NCI-H1417 treated with DMSO at 0.1 percent for 48 hours (cell line): ENCODE measurements at places on chromosomes 6 and 20.
A peak's percentile ranks its signal among the peaks of the same experiment; 100 is the strongest.

- no peak for DNase-seq
Observed at GRCh38 chr20:1423625-1424106, 30.8 kb upstream of the FKBP1A start.

DNA sequence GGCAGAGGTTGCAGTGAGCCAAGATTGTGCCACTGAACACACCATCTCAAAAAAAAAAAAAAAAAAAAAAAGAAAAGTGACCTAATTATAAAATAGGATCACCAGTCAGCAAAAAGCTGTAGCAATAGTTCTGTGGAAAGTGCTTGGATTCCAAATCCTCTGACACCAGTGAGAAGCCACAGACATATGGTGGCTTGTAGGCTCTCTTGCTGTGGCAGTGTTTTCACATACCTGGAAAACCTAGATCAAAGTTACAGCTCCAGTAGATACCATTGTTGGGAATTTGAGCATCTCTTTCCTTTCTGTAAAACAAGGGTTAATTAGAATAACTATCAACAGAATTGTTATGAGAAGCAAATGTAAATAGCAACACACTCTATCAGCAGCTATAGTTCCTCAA is 4.1 kb downstream of the CCDC170 start:
- no peak for DNase-seq

DNA sequence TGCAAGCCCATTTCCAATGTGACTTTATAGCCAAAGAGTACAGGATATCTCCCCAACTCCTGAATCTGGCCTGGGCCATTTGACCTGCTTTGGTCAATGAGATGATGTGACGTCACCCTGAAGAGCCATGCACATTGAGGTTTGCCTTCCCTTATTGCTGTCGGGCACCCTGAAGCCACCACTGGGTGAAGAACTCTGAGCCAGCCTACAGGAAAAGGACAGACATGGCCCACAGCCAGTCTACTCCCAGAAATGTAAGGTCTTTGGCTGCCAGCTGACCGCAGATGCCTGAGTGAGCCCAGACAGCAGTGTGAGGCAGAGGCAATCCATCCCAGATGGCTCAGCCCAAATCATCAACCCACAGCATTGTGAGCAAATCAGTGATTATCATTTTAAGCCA is 3.7 kb upstream of the SYNDIG1 start:
- DNase-seq, result no peak

GRCh38 chr6:47241742-47242482 is 67.8 kb downstream of the TNFRSF21 start:
- no peak for DNase-seq

DNA sequence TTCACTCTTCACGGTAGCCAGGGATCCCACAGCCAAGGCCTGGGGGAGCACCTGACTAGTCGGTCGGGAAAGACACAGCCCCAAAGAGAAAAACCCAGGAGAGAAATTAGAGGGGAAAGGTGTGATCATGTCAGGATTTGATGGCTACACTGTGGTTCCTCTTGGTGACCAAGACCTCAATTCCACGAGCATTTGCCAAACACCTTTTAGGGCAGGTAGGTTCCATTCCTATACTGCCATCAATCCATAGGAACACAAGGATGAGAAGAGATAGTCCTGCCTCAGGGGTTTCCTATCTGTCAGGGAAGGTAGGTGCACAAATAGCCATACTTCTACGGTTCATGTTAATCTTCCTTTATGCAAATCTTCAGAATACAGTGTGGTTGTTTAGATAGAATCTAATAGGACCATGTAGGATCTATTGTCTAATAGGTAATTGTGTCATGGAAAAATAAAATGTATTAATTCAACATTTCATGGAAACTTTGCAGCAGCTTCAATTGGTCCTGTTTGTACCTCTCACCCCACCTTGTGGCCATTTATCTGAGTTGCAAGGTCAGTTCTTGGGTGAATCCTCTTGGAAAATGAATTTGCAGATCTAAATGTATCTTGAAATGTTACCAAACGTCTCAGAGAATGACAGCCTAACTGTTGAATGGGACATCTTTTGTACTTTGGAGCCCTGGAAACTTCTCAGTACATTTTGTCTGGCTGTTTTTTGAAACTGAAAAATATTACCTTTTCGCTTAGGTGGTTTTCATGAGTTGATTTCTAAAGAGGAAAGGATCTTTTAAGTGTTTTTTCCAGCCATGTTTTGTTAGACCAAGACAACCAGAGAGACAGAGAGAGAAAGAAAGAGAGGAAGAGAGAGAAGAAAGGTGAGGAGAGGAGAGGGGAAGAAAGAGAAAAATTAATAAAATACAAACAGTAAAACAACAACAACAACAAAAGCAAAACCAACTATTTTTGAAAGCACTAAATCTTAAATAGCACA is 33.7 kb upstream of the IYD start:
- no peak for DNase-seq

- DNase-seq, result no peak
Observed at GRCh38 chr20:63106108-63106764, 99.5 kb upstream of the BHLHE23 start.

DNA sequence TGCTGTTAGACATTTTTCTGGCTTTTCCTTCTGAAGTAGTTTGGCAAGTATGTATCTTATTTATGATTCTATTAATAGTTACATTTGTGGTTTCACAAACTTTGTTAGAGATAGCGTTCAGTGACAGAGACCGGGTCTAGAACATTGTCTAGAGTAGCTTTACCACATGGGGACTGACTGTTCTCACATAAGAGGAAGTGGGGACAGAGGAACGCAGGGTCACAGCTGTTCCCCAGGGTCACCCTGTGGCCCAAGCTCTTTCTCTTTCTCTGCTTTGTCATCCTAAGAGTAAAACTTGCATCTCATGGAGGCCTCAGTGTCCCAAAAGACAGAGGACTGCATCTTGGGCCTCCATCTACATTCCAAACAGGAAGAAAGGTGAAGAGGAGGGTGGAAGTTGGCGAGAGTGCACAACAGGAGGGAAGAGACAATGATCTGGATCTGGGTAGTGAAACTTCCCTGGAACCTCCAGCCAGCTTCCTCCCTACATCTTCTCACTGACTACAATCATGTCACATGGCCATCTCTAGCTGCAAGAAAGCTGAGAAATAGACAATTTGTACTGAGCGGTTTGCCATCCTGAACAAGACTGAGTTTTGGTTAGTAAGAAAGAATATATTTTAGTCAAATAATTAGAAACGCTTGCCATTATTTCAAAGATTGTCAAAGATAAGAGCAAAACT is 645.8 kb upstream of the ARID1B start:
- DNase-seq, result no peak

GRCh38 chr20:32083469-32083868 is 26.0 kb upstream of the TM9SF4 start:
- DNase-seq, result no peak

- DNase-seq, result no peak
Observed at GRCh38 chr6:47977314-47977713, 133.7 kb downstream of the PTCHD4 start.

GRCh38 chr6:167726043-167726621 is 100.6 kb upstream of the AFDN start:
- no peak for DNase-seq

DNA sequence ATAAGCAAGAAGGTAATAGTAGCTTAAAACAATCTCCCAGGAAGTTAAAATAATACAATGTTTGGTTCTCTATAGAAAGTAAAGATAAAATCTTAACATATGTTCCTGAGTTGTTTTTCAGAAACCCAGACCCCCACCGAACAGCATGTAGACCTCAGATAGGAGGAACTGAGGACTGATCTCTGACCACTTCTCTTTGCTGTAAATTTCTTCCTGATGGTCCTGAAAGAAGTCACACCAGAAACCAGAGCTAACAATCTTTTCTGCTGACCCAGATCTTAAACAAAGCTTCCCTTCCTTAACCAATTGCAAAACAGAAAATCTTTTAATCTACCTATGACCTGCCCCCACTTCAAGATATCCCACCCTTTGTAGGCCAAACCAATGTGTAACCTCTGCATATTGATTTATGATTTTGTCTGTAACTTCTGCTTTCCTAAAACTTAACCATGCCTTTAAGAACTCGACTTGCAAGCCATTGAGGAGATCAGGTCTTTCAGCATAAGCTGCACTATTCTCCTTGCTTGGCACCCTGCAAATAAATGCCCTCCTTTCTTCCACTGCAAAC is 21.9 kb upstream of the BEND6 start:
- DNase-seq, result no peak

- no peak for DNase-seq
Observed at GRCh38 chr6:54617730-54618129, 228.8 kb upstream of the FAM83B start.

GRCh38 chr6:68657374-68658139 is 22.5 kb downstream of the ADGRB3 start:
- DNase-seq, result no peak

DNA sequence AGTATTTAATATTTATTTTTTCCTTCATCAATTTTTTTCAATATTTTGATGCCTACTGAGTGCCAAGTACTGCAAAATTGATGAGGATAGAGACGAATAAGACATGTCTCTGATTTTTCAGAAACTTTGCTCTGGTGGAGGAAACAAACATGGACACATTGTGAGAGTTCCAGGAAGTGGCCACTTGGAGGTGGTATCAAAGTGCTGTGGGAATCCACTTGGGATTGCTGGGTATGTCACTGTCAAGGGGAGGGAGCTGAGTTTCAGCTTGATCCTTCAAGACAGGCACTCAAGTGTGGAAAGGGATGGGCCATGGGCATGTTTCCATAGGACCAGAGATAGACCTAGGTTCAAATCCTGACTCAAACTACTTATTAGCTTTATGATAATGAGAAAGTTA is 24.5 kb upstream of the ABCC10 start:
- DNase-seq, result no peak

GRCh38 chr6:164296411-164296810 is 881.9 kb downstream of the QKI start:
- DNase-seq, result no peak

GRCh38 chr20:4014031-4014474 is 1.3 kb downstream of the RNF24 start:
- peak; percentile 56 for DNase-seq

DNA sequence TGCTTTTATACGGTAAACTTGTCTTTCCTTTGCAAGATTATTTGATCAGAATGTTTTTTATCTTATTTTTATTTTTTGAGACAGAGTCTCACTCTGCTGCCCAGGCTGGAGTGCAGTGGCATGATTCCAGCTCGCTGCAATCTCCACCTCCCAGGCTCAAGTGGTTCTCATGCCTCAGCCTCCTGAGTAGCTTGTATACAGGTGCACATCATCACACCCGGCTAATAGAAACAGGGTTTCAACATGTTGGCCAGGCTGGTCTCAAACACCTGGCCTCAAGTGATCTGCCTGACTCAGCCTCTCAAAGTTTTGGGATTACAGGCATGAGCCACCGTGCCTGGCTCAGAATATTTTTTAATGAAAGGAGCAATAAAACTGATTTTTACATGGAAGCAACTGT is 8.9 kb upstream of the LPIN3 start:
- no peak for DNase-seq

DNA sequence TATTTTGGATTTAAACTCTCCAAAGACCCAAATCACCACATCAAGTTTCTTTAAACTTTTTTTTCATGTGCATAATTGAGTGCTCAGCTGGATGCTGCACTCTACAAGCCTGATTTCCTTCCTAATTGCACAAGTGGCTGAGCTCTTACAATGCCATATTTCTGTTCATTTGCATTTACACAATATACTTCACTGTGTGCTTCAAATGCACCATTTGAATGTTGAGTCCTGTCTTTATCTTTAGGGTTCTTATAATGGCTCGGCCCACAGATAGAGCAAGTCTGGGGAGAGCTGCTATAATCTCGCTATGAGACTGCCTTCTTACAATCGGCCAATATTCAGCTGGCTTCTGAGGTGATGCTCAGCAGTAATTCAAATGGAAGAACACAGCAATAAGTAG is 200.6 kb upstream of the MAP3K7 start:
- no peak for DNase-seq

GRCh38 chr6:168226061-168226752 is 93.4 kb downstream of the DACT2 start:
- no peak for DNase-seq

GRCh38 chr20:44310664-44311639 is at the start of gene FITM2:
TSS of gene FITM2 (minus strand) at chr20:44311202. CDS start at chr20:44311148, 54 bp downstream.
- peak; percentile 80 for DNase-seq

DNA sequence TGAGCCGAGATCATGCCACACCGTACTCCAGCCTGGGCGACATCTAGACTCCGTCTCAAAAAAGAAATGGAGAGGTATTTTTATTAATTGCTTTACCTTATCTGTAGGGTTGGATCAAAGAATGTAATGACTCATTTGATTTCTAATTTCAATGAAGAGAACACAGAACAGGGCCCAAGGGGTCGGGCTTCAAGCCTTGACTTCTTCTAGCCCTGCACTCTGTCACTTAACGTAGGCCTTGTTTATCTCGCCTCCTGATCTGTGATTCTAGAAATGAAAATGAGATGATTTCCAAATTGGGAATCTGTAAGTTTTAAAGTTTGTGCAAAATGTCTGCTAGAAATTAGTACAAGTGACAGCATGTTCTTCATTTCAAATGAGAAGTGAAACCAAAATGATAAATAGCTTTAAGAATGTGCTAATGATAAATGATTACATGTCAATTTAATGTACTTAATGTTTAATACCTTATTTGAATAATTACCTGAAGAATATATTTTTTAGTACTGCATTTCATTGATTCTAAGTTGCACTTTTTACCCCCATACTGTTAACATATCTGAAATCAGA is 180.5 kb downstream of the SLC16A10 start:
- no peak for DNase-seq

GRCh38 chr20:22908437-22908836 is 126.7 kb upstream of the SSTR4 start:
- no peak for DNase-seq

DNA sequence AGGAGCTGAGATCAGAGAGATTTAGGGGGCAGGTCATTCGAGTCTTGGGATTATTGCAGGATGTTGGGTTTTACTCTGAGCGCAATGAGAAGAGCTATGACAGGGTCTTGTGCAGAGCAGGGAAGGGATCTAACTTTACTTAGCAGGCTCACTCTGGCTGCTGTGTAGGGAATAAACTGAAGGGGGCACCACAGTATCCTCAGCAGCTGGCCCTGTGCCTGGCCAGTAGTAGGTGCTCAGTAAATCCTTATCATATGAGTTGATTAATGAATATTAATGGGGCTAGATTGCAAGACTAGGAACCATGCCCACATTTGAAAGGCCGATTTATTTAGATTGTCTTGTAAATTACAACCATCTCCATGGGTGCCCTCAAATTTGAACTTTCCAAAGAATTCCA is 4.6 kb upstream of the MDGA1 start:
- no peak for DNase-seq
